ENCODE measurements at places on chromosomes 11 and 22.

DNA sequence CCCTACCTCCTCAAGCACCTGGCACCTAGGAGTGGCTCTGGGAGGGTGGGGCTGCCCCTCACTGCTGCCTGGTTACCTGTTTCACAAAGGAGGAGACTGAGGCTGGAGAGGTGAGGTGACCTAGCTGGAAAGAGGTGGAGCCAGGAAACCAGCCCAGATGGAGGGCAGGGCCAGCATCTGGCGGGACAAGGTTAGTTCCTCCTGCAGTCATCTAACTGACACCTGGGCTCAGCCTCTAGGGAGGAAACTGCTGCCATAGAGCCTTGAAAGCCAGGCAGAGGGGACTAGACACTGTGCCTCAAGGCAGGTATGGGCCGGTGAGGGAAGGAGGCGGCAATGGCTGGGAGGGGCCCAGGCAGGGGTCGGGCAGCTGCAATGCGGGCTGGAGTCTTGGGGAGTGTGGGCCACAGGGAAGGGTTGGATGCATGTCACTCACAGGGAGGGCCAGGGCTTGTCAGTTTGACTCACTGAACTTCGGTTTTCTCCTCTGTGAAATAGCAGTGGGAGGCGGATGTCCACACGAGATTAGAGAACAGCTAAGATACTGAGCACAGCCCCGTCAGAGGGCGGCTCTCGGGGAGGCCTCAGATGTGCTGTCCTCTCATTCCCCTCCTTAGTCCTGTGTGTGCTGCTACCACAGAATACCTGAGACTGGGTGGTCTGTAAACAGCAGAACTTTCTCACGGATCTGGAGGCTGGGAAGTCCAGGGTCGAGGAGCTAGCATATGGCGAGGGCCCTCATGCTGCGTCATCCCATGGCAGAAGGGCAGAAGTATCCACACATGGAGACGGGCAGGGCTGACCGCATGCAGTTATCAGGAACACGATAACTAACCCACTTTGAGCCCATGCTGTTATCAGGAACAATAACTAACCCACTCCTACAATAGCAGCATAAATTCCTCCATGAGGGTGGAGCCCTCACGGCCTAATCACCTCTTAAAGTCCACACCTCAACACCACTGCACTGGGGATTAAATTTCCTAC is 16.1 kb downstream of the MGAT3 start:
- no peak for DNase-seq

GRCh38 chr11:62477927-62478326 is 59.1 kb downstream of the SCGB1A1 start:
- no peak for DNase-seq

DNA sequence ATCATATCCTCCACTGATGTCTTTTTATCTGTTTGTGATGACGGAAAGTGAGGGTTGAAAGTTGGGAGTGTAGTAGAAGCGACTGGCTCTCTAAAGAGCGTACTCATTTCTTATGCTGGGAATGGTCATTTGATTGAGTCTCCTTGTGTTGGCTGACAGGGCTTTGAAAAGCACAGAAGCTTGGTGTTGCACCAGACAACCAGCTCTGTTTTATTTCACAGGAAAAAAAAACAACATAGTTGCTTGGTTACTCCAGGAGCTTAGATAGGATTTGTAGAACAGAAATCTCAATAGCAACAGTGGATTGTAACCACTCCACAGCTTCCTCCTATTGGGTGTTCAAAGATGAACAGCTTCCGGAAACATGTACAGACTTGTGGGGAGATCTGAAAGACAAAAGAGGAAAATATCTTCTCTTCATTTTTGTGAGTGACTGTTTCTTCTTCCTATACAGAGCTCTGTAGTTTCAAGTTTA is 2.7 kb downstream of the RBM14 start:
- DNase-seq = peak; percentile 10

DNA sequence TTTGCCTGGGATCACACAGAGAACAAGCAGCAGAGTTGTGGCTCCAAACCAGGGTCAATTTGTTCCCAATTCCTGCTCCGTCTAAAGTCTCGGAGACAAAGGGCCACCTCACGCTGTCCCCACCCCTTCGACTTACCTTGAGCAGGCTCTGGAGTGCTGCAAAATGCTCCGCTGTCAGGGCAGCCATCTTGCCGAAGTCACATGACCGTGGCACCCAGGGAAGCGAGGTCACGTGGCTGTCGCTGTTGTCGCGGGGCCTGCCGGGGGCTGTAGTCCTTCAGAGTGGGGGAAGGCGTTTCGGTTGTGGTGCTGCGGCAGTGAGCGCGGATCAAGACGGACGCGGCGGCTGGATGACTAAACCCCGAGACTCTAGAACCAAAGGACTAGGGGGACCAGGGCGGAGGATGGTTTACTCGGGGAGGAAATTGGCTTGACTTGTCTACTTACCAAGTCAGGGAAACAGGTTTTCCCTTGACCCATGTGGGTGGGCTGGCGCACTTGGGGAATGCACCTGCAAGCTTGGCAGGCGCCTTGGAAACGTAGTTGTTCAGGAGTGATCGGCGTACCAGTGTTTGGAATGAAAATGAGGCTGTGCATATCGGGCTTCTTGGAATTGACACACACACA is at the start of gene COMMD9:
Gene COMMD9, minus strand, starts transcription at position 199 of the 627 bp plus-strand sequence. Its CDS starts 12 bp downstream, at position 187.
- DNase-seq = peak; percentile 93

GRCh38 chr11:43872995-43873394 is 7.6 kb upstream of the ALKBH3 start:
- DNase-seq = no peak

DNA sequence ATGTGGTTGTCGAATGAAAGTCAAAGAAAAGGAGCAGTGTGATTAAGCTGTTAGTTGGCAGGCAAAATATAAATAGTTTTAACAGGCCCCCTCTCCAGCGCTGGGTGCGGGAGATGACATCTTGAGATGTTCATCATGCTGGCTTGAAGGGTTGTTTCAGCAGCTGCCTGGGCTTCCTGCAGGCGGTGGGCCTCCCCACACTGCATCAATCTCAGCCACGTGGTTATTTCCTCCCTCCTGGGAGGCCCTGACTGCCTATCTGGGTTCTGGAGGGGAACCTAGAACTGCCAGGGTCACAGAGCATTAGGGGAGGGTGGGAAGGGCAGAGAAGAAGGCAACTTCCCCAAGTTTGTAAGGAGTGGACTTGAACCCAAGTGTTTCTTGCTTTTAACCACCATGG is 173.3 kb upstream of the SYT13 start:
- no peak for DNase-seq

GRCh38 chr11:116275635-116276034 is 497.2 kb downstream of the BUD13 start:
- DNase-seq = no peak

- DNase-seq = no peak
Observed at GRCh38 chr11:44752713-44753112, 26.0 kb downstream of the TSPAN18 start.

- no peak for DNase-seq
Observed at GRCh38 chr22:49733631-49734030, 94.0 kb downstream of the BRD1 start.

DNA sequence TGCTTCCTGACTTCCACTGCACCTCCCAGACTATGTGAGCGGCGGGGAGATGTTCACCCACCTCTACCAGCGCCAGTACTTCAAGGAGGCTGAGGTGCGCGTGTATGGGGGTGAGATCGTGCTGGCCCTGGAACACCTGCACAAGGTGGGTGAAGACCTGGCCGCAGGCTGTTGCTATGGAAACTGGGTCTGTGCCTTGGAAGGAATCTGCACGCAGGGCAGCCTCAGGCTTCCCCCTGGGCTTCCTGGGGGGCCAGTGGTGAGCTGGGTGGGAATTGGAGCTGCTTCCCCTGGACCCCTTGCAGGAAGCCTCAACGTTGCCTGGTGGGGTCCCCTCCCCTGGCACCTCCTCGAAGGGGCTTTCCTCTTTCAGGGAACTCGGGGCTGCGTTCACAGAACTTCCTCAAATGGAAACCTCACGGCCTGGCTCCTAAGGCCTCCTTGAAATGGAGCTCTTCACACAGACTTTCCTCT is 1.5 kb downstream of the RPS6KA4 start:
- no peak for DNase-seq

GRCh38 chr11:126115816-126116331 is 53.2 kb upstream of the CDON start:
- peak; percentile 1 for DNase-seq

- no peak for DNase-seq
Observed at GRCh38 chr11:108562746-108563581, 30.6 kb downstream of the EXPH5 start.

GRCh38 chr11:12013781-12014180 is 5.4 kb upstream of the DKK3 start:
- no peak for DNase-seq

- no peak for DNase-seq
Observed at GRCh38 chr22:35783943-35784614, 66.4 kb downstream of the APOL5 start.

DNA sequence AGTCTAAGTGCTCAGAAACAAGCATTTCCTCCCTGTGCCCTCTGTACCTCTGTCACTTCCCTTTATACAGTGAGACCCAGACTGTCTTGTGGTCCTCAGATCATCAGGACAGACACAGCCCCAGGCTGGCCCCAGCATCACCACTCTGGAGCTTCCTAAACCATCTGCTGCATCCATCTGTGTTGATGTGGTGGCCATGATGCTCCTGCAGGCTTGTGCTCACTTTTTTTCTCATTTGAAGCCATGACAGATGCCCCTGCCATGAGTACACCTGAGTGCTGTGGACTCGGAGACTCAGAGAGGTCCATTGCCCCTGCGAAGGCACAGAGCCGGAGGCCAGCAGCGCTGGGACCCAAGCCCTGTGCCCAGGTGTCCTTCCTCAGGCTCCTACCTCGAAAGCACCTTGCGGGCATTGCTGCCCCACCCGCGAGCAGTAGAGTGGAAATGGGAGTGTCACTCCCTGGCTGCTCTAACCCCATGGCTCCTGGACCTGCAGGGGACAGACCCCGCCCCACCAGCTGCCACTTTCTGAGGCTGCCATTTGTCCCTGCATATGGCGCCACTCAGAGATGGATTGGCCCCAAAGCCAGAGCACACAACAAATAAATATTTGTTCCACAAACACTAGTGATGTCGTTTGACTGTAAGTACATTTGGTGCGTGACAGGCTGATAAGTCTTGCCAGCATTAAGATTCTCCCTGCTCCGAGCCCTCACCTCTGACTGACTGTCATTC is 593.5 kb downstream of the TBC1D22A start:
- no peak for DNase-seq

DNA sequence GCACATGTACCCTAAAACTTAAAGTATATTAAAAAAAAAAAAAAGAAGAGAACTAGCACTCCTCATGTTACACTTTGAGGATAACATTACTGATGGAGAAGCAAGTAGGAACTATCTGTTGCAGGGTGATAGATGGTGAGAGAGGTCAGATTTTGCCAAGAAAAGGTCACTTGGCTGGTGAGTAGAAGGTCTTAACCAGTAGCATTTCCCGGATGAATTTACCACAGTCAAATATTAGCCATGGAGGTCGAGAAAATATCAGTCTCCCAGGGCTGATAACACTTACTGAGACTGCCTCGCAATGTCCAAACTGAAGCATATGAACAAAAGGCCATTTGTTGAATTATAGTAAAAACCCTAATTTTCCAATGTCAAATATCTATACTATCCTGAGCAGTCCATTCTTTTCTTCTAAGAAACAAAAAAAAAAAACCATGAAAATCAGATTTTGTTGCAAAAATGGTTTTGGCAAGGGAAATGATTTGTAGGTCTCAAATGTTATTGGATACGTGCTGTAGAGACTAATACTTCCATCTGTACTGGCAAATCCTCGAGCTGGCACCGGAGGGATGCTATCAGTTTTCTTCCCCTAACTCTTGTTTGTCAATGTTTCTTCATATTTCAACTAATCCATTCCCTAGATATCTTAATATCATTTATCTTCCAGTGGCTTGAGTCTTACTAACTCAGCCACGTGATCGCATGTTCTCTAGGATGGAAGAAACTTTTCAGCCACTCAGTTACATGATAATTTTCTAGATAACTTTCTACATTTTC is 14.5 kb upstream of the BBOX1 start:
- no peak for DNase-seq

- DNase-seq = no peak
Observed at GRCh38 chr11:83195143-83195466, 1.6 kb downstream of the ANKRD42 start.

GRCh38 chr11:75577207-75577606 is 15.2 kb downstream of the SERPINH1 start:
- no peak for DNase-seq

GRCh38 chr11:12517306-12517705 is 139.9 kb downstream of the PARVA start:
- DNase-seq = no peak

DNA sequence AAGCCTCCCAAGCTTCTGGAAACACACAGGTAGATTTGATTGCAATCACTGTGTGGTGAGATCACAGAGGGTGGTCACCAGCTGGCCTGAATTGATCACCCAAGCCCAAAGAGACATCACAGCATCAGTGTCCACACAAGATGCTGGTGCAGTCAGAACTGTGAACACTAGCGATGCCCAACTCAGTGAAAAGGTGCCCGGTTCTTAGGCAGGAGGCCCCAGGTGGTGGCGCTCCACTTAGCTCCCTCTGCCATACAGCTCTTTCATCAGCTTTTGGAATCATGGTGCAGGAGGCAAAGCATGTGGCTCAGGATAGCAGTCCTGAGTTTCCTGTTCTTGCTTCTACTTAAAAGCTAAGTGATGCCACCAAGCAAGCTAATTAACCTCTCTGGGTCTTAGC is 11.1 kb downstream of the DGCR2 start:
- DNase-seq = no peak

- no peak for DNase-seq
Observed at GRCh38 chr11:73218106-73218829, at the start of gene P2RY2. Gene P2RY2 (plus strand): TSS chr11:73218281. CDS start chr11:73234160, 15,879 bp downstream.

DNA sequence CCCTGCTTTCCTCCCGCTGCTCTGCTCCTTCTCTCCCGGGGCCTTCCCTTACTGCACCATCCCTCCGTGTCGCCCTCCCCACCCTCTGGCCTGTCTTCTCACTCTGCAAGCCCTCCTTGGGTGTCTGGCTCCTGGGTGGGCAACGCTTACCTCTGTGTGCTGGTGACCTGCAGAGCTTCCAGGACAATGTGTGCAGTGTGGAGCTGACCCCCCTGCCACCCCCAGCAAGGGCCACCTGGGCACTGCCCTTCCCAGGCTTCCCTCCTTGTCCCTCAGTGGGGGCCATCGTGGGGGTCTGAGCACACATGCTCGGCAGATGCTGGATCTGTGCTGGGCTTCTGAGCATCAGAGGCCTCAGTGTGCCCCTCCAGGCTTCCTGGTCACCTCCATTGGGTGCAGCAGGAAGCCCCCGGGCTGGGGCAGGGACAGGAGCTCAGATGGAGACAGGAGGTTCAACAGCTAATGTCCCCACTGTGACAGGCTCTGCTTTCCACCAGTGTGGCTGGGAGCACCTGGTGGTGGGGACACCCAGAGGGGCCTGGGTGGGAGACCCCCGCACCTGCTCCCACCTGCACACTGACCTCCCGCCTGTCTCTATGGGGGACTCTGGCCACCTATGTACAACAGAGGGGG is 7.8 kb upstream of the BRSK2 start:
- DNase-seq = no peak

GRCh38 chr11:116903090-116903489 is 65.7 kb upstream of the APOA1 start:
- DNase-seq = no peak
